ENCODE measurements at places on chromosomes 1 and 21.

- DNase-seq: no peak
These were observed 42.0 kb upstream of the DYRK1A start for GRCh38 chr21:37324558-37324957.

- peak; percentile 71 for DNase-seq
These were observed 23.5 kb downstream of the F11R start for GRCh38 chr1:160997323-160998038.

- no peak for DNase-seq
These were observed 76.8 kb upstream of the ERG start for GRCh38 chr21:38574895-38575575.

GRCh38 chr21:38807986-38808385, 2.3 kb downstream of the ETS2 start:
- DNase-seq: no peak

GRCh38 chr1:223729906-223730305, 17.6 kb downstream of the CAPN2 start:
- DNase-seq: no peak

DNA sequence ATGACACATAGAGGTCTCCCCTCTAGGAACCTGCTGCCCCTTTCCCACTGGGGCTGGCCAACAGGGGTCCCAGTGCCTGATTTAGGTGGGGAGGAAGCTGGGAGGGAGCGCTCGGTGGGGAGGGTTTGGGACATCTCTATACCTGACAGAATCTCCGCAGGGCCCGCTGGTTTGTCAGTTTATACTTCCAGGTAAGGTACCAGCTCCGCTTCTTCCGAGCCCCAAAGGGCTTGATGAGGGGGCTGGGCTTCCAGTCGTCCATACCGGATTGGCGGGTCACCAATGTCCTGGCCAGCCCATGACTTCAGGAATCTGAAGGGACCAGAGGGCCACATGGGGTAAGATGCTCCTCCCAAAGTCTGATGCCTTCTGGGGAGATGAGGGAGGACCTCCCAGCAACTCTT, 672 bp downstream of the POMGNT1 start:
- no peak for DNase-seq

DNA sequence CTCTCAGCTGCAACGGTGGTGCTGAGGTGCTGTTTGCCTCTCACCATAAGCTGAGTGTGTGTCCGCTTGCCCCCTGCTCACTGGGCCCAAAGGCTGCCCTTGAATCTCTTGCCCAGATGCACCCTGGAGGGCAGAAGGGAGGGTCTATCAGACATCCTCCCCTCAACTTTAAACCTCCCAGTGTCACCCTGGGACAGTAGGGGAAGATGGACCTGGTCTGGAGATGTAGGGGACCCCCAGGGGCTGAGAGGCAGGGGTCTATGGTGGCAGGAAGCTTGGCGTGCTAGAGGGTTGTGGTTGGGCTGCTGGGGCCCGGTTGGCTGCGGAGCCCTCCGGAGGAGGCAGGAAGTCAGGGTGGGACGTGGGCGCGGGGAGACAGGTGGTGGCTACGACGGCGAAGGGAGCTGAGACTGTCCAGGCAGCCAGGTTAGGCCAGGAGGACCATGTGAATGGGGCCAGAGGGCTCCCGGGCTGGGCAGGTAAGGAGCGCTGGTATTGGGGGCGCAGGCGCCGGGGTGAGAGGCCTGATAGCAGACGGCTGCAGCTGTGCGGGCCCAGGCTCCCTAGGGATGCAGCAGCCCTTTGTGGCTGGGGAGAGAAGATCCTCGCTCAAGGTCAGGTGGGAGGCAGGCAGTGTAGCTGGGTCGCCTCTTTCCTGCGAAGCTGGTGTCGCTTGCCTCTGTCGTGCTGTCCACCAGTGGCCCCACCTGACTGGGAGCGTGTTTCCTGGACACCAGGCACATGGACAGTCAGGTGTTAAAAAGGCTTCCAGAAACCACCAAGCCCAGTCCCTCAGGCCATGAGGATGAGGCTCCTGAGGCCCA, at the start of gene LCK:
Gene LCK (plus strand): TSS at position 373 of the 824 bp plus-strand sequence. CDS start 23,065 bp downstream, outside the sequence.
- DNase-seq: no peak

DNA sequence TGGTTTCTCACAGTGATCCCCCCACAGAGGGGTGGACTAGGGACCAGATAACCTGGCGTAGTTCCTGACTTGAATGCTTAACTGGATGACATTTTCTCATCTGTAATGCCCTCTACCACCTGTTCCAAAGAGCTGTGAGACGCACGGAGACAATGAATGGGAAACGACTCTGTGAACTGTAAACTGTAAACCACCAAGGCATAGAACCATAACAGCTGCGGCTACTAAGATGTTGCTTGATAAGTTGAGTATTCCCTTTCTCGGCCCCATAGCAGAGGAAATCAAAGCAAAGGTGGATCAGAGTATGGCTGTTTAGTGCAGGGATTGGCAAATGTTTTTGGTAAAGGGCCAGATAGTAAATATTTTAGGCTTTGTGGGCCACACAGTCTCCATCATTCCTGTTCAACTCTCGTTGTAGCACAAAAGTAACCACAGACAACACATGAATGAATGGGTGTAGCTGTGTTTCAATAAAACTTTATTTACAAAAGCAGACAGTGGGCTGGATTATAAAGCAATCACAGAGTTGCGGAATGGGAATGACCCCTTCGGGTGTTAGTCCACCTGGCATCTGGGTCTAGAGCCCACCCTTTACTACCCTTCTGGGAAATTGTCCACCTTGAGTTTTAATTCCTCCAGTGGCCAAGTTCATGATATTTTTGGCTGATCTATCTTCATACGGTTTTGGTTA, 315.2 kb downstream of the RPS6KC1 start:
- no peak for DNase-seq

- peak; percentile 69 for DNase-seq
These were observed 4.1 kb downstream of the EIF2D start for GRCh38 chr1:206608108-206608698.

- no peak for DNase-seq
These were observed 8.4 kb downstream of the KCNQ4 start for GRCh38 chr1:40792036-40792435.

- DNase-seq: no peak
These were observed 497 bp upstream of the C1orf115 start for GRCh38 chr1:220689666-220690065.

DNA sequence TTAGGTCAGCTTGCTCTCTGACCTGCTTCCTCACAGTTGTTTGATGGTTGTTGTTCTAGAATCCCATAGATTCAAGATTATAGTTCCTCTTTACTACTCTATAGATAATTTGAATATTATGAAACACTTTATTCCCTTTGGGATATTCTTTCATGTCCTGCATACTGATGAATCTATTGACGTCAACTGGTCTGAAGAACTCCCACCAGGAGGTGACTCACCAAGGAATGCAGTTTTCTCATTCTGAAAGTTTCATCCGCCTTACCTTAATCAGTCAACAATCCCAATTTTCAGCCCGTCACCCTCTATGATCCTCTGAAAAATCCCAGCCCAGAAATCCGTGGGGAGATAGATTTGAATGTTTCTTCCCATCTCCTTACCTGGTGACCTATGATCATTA, 834.1 kb upstream of the PRMT6 start:
- DNase-seq: no peak

GRCh38 chr1:156677616-156678596, 699 bp upstream of the NES start:
- peak; percentile 66 for DNase-seq

DNA sequence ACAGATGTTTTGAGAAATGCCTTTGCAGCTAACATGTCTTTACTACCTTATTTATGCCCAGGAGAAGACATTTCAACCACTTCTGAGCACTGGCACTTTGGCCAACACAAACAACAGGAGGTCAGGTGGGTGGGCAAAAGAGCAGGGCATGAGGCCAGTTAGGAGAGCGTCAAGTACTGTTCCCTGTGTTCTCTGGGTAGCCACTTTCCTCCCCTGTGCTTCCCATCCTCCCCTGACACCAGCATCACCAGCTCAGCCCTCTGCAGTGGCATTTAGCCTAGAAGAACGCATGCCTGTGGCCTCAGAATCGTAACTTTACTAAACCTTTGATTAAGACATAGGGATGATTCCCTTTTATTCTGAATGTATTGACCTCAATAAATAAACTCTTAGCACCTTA, 18.3 kb downstream of the BTG2 start:
- no peak for DNase-seq

- no peak for DNase-seq
These were observed 1.5 kb downstream of the SLC66A1 start for GRCh38 chr1:19313636-19313959.

GRCh38 chr1:117671781-117672501, 66.1 kb downstream of the TENT5C start:
- peak; percentile 42 for DNase-seq

GRCh38 chr1:81920245-81920740, 119.6 kb downstream of the ADGRL2 start:
- DNase-seq: peak; percentile 26

DNA sequence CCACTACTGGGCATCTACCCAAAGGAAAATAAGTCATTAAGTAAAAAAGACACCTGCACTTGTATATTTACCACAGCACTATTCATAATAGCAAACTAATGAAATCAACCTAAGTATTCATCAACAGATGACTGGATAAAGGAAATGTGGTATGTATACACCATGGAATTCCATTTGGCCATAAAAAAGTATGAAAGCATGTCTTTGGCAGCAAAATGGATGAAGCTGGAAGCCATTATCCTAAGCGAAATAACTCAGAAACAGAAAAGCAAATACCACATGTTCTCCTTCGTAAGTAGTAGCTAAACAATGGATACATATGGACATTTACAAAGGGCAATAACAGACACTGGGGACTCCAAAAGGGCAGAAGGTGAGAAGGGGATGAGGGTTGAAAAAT, 485.7 kb upstream of the BRINP3 start:
- DNase-seq: no peak

- DNase-seq: no peak
These were observed 54.3 kb upstream of the SERBP1 start for GRCh38 chr1:67484492-67484891.

- no peak for DNase-seq
These were observed 92.5 kb upstream of the FMN2 start for GRCh38 chr1:239999170-239999569.

GRCh38 chr1:209659909-209660308, 7.7 kb upstream of the LAMB3 start:
- DNase-seq: no peak

- DNase-seq: no peak
These were observed 369.8 kb upstream of the KAZN start for GRCh38 chr1:14228677-14229076.

DNA sequence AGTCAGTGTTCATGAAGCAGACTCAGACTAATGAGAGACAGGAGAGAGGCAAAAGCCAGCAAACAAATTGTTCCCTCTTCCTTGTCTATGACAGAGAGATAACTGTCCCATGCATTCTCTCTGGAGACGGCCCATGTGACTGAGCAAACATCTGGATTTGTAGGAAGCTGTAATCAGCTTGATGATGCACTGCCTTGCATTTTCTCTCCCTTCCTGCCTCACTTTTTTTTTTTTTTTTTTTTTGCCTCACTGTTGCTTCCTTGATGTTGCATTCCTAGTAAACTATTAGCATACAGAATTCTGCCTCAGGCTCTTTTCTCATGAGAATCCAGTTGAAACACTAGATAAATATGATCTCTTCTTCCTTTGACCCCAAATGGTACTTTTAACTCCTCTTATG, 134.5 kb downstream of the HHIPL2 start:
- no peak for DNase-seq

DNA sequence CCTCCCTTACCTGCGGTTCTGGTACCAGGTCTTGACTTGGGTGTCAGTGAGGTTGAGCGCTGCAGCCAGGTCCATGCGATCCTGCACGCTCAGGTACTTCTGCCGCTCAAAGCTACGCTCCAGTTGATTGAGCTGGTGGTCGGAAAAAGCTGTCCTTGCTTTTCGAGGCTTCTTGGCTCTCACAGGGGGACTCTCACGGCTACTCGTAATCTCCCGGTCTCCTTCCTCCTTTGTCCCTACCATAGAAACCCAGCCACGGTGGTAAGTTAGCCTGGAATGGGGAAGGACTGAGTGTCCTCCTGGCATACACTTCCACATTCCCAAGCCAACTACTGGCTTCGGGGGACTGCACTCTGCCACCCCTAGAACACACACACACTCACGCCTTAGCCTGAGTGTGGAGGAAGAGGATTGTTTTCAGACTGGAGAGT, 2.6 kb downstream of the BARHL2 start:
- peak; percentile 4 for DNase-seq

DNA sequence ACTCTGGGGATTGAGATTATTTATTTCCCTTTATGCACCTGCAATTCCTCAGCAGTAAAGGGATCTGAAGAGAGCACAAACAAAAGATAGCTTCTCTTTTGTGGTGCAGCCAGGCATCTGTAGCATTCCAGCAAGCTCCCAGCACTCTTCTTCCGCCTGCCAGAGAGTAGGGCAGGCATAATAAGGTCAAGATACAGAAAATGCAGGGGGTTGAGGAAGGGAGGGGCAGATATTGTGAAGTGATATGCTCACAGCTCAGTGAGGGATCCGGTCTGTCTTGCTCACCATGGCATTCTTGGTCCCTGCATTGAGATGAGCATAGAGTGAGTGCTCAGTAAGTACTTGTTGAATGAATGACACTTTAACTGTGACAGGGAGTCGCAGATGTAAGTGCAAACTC, 23.9 kb downstream of the FASLG start:
- DNase-seq: no peak

DNA sequence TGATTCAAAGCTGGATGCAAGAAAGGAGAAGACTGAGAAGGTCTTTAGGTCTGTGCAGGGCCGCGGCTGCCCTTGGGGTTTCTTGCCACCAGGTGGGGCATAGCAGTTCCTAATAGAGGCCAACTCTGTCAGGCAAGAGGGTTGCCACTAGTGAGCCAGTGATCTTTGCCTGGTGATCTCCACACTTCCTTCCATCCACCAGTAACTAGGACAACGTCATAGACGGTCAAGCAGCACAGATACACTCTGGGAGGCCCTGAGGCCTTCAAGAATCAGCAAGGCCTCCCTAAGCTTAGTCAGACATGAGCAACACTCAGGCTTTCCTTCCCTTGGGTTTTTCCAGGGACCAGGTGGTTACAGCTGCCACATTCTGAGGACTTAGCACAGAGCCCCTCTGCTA, 32.9 kb upstream of the ATP2B4 start:
- no peak for DNase-seq

DNA sequence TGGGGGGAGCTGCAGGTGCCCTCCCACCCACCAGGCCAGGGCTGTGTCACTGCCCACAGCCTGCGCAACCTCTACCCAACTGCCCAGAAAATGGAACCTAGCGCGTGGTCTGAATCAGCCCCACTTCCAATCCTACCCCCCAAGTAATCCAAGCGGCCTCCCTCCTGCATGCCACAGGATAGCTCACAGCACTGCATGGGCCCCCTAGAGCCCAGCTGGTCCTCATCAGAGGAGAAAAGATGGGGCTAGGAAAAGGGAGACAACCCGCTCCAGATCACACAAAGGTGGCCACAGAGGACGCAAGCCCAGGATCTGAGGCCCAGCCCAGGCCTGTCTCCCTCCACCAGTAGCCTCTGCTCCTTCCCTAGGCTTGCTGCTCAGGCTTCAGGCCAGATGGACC, 6.2 kb downstream of the ADGRB2 start:
- no peak for DNase-seq

DNA sequence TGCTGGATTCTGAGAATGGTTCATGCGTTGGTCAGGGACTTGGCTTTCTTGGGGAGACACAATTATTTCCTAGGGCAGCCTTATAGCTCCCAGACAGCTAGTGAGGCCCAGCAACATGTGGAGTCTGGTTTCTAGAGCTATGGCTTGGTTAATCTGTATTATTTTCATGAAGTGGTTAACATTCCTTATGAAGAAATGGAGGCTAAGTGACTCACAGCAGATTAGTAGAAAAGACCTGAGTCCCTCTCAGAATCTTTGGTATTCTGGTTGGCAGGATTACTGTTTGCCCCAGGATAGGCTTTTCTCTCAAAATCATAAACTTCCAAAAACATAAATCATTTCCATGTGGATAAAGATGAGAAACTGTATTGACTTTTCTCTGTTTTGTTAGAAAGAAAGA, 42.3 kb downstream of the DUSP10 start:
- no peak for DNase-seq
